ENCODE measurements at places on chromosomes 2 and 18. TPM values are rescaled to one million over a fixed set of nuclear protein-coding genes. Genes with fewer than 3 reads are reported as not detected.

Gene TMEM200C
- total RNA-seq: not detected

Gene GALNT5
- total RNA-seq: 3.2 TPM

Gene PDE1A
- 0.10 TPM for total RNA-seq

Gene CLASP1
- 16.4 TPM for total RNA-seq

Gene CNGA3
- total RNA-seq: not detected

Gene M1AP
- total RNA-seq: not detected

Gene WDR75
- 50.4 TPM for total RNA-seq

Gene GAL3ST2
- not detected for total RNA-seq

Gene C1QL2
- total RNA-seq: 0.14 TPM

Gene FSHR
- not detected for total RNA-seq

Gene RAMP1
- not detected for total RNA-seq

Gene GPR39
- total RNA-seq: 8.5 TPM

Gene RAB6D
- total RNA-seq: not detected

Gene BOLL
- total RNA-seq: not detected

Gene KLHL30
- total RNA-seq: 0.11 TPM

Gene SLC30A3
- 4.8 TPM for total RNA-seq

Gene ANKRD12
- 5.0 TPM for total RNA-seq

Gene GLI2
- 30.4 TPM for total RNA-seq

Gene TDRD15
- total RNA-seq: not detected

Gene SLC11A1
- total RNA-seq: 0.28 TPM

Gene RUFY4
- total RNA-seq: not detected

Gene ZSWIM2
- not detected for total RNA-seq

Gene COL4A4
- 1.9 TPM for total RNA-seq

Gene HNMT
- total RNA-seq: 0.28 TPM

Gene NOSTRIN
- 2.2 TPM for total RNA-seq

Gene GPAT2
- not detected for total RNA-seq

Gene RTP5
- total RNA-seq: not detected

Gene MC2R
- not detected for total RNA-seq

Gene POMC
- total RNA-seq: not detected

Gene MAP2
- 0.28 TPM for total RNA-seq

Gene POTEE
- not detected for total RNA-seq

Gene RPRM
- not detected for total RNA-seq

Gene HOXD13
- 0.24 TPM for total RNA-seq

Gene DTNB
- 9.6 TPM for total RNA-seq

Gene C2orf80
- not detected for total RNA-seq

Gene MAP3K19
- not detected for total RNA-seq

Gene BCL2
- 0.79 TPM for total RNA-seq

Gene EMILIN1
- not detected for total RNA-seq

Gene FBXO48
- 0.71 TPM for total RNA-seq

Gene CTLA4
- not detected for total RNA-seq

Gene CXCR2
- total RNA-seq: not detected

Gene RSAD2
- total RNA-seq: 0.15 TPM

Gene AQP12B
- total RNA-seq: not detected

Gene SFTPB
- 0.23 TPM for total RNA-seq

Gene MYO1B
- total RNA-seq: 82.7 TPM
